Neural progenitor cell (in vitro differentiated cells): ENCODE measurements at places on chromosomes 7 and 10.

GRCh38 chr10:132387764-132388210 is 9.2 kb upstream of the PWWP2B start:
- DNase-seq: peak; percentile 87

DNA sequence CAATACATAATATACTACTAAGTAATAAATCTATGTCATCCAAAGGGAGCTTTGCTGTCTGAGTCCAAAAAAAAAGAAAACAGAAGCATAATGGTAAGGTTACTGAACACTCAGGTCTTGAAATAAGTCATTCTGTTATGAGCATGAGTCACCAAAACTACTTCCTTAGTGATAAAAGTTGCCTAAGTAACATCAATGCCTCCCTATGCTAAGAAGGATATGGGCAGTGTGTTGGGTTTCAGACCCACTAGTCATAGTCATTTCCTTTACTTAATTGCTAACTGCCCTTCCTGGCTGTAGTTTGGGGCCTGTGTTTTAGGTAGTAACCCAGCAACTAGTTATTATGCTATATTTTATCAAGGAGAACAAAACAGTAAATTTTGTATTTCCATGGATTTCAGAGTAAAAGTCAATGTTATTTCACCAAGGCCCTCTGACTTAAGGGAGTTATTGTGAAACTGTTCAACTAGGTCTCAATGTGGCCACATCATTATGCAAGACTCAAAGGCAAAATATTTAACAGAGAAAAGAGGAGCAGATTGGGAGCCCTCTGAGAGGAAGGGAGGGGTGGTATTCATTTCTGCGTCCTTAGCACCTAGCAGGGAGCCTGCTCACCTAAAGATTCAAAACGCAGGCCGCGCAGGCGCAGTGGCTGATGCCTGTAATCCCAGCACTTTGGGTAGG is 11.7 kb upstream of the VIM start:
- no peak for DNase-seq

- peak; percentile 62 for DNase-seq
Observed at GRCh38 chr10:97332591-97333350, 1.8 kb downstream of the FRAT2 start.

- DNase-seq: no peak
Observed at GRCh38 chr10:98391065-98391464, 23.9 kb downstream of the PYROXD2 start.

DNA sequence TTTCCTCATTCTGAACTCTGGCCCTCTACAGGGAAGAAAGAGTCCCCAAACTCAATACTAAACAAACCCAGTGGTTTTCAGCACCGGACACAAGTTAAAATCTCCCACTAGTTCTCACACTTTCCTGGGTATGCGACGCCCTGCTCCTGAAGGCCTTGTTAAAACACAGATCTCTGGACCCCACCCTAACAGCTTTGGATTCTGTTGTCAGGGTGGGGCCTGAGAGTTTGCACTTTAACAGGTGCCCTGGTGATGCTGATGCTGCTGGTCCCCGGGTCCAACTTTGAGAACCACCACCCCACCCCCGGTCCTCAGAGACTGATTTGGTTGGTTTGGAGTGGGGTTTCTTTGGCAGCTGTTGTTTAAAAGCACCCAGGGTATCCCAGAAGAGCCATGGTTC is 61.6 kb downstream of the CHST3 start:
- no peak for DNase-seq

GRCh38 chr7:135600226-135600625 is 42.5 kb downstream of the NUP205 start:
- DNase-seq: no peak

GRCh38 chr10:11875494-11876281 is 52.5 kb downstream of the PROSER2 start:
- DNase-seq: peak; percentile 28

GRCh38 chr10:110207805-110208613 is 604 bp downstream of the MXI1 start:
- DNase-seq: peak; percentile 81

GRCh38 chr7:108570146-108570755 is 577 bp downstream of the DNAJB9 start:
- peak; percentile 64 for DNase-seq

DNA sequence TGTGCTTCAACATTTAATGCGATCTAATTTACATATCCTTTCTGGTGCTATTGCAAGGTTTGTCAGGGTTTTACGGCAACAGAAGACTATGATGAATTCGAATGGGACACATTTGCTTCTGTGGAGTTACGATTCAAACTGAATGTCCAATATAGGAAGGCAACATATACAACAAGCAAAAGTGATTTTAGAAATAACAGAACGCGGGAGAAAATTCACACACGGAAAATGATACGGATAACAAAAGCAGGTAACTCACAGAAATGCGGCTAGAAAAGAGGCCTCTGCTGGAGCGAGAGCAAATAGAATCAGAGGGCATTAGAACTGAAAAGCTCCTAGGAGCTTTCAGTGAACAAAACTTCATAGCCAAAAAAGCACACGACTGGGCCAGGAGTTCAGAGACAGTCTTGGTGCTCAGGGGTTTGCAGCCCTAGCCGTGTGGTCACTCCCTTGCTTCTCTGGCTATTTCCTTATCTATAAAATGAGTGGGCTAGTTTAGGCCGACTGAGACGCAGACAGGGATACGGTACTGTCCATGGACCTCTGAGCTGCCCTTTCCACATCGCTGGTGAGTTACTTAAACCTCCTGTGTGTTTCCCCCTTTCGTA is 557 bp upstream of the TAX1BP1 start:
- DNase-seq: no peak

DNA sequence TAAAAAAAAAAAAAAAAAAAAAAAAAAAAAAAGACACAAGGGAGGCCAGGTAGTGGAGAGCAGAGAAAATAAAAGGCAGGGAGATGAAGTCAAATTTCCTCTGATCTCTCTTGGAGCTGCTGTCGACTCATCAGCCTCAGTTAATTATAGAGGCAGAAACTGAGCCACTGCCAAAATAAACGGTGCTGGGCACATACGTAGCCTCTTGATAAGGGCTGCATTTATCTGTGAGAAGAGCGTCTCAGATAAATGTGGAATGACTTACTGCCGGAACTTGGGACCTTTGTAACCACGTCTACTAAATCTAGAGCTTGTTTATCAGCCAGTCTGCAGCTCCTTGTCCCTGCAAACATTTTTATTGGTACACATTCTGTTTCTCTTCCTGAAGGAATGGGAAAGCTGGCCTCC is 162.3 kb downstream of the BAMBI start:
- no peak for DNase-seq

GRCh38 chr7:138625849-138626230 is 75.3 kb downstream of the SVOPL start:
- no peak for DNase-seq

GRCh38 chr10:89438525-89438924 is 24.2 kb downstream of the IFIT5 start:
- DNase-seq: no peak

DNA sequence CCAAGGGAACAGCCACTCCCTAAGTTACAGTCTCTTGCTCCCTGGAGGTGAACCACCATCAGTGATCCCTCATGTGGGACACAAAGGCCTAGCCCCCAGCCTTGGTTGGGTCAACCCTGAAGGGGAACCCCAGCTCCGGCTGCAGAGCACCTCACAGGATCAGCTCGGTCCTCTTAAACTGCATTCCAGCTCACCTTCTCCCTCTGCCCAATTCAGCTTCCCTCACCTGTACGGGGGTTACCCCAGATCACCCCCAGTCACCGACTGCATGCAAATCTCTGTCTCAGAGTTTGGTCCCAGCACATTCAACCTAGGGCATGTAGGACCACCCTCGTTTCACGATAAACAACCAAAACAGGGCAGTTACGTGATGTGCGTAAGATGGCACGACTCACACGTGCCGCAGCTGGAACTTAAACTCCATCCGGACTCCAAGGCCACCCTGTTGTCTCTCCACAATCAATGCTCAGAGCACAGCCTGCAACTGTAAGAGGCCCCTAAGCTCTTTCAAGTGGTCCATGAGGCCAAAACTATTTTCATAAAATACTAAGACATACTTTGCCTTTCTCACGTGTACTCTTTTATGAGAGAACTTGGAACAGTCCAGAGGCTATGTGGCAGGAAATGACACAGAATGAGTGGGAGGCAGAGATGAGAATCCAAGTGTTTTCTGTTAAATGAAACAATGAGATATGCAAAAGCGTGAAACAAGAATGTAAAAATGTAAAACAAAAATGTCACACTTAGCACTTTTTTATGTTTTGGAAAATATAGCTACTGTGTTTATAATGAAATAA is 285.2 kb downstream of the PTPRN2 start:
- no peak for DNase-seq

- DNase-seq: no peak
Observed at GRCh38 chr10:27541796-27542729, 38.0 kb downstream of the RAB18 start.

- DNase-seq: no peak
Observed at GRCh38 chr7:107560898-107561516, 2.7 kb downstream of the COG5 start.

GRCh38 chr10:127937069-127937468 is 30.2 kb downstream of the PTPRE start:
- no peak for DNase-seq

DNA sequence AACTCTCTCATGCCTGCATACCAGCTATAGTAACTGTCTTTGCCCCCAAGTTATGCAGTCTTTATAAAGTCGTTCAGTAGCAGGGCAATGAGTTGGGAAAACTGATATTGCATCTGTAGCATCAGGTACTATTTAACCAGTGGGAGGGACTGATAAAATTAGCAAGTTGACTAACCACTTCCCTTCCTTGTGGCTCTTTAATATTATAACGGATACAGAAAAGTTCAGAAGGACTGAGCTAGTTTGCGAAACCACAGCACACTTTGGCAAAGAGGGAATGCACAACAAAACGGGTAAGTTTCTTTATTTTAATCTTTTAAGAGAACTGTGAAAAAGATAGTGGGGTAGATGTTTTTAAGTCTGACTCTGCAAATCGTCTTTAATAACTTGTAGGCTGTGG is 205.3 kb upstream of the HDAC9 start:
- DNase-seq: no peak

- no peak for DNase-seq
Observed at GRCh38 chr10:122515588-122516231, 44.8 kb upstream of the DMBT1 start.

DNA sequence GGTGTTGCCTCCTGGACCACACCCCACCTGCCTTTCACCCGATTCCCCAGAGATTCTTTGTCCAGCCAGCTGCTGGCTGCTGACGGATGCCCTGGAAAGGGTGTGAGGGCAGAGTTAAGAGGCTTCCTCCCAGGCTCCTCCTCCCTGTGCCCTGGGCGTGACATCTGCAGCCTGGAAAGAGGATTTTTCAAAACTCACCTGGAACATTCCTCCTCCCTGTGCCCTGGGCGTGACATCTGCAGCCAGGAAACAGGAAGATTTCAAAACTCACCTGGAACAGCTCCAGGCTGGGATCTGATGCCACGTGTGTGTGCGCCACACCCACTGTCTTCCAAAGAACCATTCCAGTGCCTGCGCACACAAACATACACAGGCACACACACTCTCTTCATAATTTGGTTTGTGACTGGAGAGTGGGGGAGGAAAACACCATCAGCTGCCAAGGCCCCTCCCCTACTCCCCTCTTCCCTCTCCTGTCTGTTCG is 5.2 kb downstream of the MARVELD1 start:
- DNase-seq: peak; percentile 48

GRCh38 chr7:132190683-132191082 is 385.6 kb downstream of the PLXNA4 start:
- no peak for DNase-seq

GRCh38 chr7:101604331-101604933 is 24.7 kb downstream of the MYL10 start:
- DNase-seq: no peak

DNA sequence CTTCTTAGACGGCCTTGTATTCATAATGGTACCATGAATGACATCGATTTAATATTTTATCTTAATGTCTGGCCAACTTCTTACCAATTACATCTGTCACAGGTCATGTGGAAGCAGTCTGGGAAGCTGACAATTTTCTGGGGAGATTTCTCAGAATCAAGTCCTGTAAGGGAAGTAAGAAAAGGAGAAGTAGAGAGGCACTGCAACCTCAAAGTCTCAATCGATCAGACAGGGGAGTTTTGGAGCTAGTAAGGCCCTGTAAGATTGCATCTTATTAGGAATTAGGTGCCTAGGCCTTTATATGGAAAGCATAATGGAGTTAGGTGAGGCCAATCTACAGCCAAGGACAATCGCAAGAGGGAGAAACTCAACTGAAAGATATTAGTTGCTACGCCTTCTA is 694.6 kb upstream of the SORCS1 start:
- no peak for DNase-seq

- DNase-seq: no peak
Observed at GRCh38 chr10:76681153-76681552, 956.5 kb downstream of the KCNMA1 start.

- DNase-seq: no peak
Observed at GRCh38 chr7:100208911-100209408, 10.8 kb upstream of the PVRIG start.

- DNase-seq: peak; percentile 82
Observed at GRCh38 chr7:106166651-106167342, 54.7 kb upstream of the SYPL1 start.

- DNase-seq: no peak
Observed at GRCh38 chr10:35127289-35127891, 744 bp downstream of the CREM start.

GRCh38 chr10:103605359-103606096 is 112.0 kb downstream of the NEURL1 start:
- peak; percentile 30 for DNase-seq

- no peak for DNase-seq
Observed at GRCh38 chr7:47796347-47796746, 151.9 kb downstream of the PKD1L1 start.

DNA sequence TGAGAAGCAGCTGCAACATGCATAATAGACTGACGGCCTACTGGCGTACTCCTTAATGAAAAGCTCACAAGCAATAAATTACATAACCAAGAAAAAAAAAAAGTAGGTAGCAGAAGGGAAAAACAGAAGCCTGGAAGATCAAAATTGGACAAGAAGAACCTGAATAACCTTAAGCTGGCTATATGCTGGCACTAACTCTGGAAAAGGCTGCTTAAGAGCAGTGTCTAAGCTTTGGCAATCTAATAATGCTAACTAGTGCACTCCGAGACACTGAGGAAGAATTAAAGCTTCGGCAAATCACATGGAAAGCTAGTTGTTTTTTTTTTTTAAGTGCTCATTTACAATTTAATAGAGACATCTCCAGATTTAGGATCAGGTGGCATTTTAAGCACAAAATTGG is 441.9 kb downstream of the PARD3 start:
- DNase-seq: no peak

- peak; percentile 79 for DNase-seq
Observed at GRCh38 chr7:74043523-74043951, 15.6 kb downstream of the ELN start.

DNA sequence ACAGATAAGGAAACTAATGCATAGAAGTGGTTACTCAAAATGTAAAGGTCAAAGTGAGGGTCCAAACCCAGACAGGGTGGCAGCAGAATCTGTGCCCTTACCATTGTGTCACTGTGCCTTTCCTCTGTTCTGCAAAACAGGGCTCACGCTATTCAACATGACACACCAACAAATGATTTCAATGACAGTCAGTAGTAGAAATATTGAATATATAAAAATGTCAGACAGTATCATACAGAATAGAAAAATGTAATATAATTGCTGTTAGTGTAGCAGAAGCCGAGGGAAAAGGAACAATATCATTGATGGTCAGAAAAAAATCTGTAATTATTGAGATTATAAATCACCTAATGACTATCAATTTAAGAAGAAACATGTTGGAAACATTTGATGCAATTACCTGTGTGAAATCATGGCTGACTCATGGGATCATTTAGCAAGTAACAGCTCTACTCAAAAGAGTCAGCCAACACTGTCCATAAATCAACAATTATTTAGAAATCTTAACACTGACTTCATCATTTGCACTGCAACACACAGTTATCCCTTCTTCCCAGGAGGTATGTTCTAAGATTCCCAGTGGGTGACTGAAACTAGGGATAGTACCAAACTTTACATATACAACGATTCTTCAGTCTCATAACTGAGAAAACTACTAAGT is 198.7 kb downstream of the DGKI start:
- DNase-seq: no peak
